Natural killer cell treated with Interleukin-12 subunit alpha and Interleukin-12 subunit beta and Interleukin-15 and Interleukin-18, amount 100 ng/mL, for 72 hours (primary cell): ENCODE measurements at places on chromosomes 13 and 19. TPM values are rescaled to one million over a fixed set of nuclear protein-coding genes. Genes with fewer than 3 reads are reported as not detected.

Gene ONECUT3
- total RNA-seq: not detected

DNA sequence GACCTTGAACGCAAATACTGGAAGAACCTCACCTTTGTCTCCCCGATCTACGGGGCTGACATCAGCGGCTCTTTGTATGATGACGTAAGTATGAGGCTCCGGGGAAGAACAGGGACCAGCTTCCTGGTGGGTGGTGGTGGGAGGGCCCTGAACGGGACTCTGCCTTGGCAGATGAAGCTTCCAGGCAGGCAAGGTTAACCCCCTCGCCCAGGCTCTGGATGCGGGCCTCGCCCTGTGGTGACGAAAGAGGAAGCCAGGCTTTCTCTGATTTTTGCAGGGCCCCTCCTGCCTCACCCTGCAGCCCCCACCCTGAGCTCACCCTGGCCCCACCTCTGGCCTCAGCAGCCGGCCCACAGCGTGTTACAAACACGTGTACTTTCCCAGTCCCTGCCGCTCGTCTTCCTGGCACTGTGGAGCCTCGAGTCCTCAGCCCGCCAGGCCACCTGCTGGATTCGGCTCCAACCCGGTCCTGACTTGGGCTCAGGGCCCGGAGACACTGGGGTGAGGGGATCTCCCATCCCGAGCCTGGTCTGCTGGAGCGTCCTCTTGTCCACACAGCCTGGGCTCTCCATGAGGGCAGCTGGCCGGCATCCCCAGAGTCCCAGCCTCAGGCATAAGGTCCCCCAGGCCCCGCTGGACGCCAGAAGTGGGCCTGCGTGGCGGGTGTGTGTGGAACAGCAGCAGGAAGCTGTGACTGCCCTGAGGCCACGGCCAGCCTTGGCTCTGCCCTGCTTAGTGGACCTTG is 72.4 kb downstream of the KDM4B start:
- no peaks in the 10 kb centered on the region for H3K27me3 ChIP-seq
- DNase-seq: no peak
- no peak overlapping the region for H3K4me3 ChIP-seq
- H3K27ac ChIP-seq: no peak overlapping the region
- no peaks in the 10 kb centered on the region for H3K36me3 ChIP-seq
- peaks cover 11% of the 10 kb centered on the region for H3K4me1 ChIP-seq

DNA sequence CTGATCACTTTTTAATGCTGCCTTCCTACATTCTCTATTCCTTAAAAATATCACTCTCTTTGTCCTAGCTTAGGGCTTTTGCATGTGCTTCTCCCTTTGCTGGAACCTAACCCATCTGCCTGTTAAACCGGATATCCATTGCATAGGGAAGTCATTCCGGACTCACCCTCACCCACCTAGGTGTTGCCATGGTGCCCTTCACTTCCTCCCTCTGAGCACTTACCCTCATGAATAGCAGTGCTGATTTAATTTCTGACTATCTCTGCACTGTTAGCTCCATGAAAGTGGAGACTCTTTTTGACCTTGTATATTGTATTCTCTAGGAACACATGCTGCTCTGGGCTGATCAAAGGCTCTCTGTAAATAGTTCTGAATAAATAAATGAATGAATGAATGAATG is 401.9 kb downstream of the PCDH20 start:
- no peaks in the 10 kb centered on the region for H3K4me1 ChIP-seq
- no peak overlapping the region for H3K27ac ChIP-seq
- no peak overlapping the region for H3K4me3 ChIP-seq
- no peak for DNase-seq
- H3K27me3 ChIP-seq: no peaks in the 10 kb centered on the region

Gene GSX1
- total RNA-seq: not detected

Gene PABPC3
- total RNA-seq: 0.11 TPM

- H3K4me1 ChIP-seq: peaks cover 30% of the 10 kb centered on the region
- DNase-seq: no peak
- no peaks in the 10 kb centered on the region for H3K27me3 ChIP-seq
- peak overlapping the region; percentile 32 for H3K4me3 ChIP-seq
These were observed 2.7 kb downstream of the PRKACA start for GRCh38 chr19:14114854-14115253.

GRCh38 chr19:11227195-11227886 is 12.1 kb upstream of the ANGPTL8 start:
- H3K27ac ChIP-seq: no peak overlapping the region
- DNase-seq: no peak
- H3K27me3 ChIP-seq: no peaks in the 10 kb centered on the region
- no peaks in the 10 kb centered on the region for H3K36me3 ChIP-seq
- no peak overlapping the region for H3K4me3 ChIP-seq
- H3K4me1 ChIP-seq: no peaks in the 10 kb centered on the region

- no peak within 1 kb of the TSS for H3K27ac ChIP-seq
- H3K27me3 ChIP-seq: peaks cover 42% of the 10 kb centered on the region
- peak; percentile 65 for DNase-seq
These were observed at the start of gene UNC13A for GRCh38 chr19:17687857-17688784. TSS of gene UNC13A (minus strand) at chr19:17688354. CDS start at chr19:17688199, 155 bp downstream.

Gene ZNF560
- not detected for total RNA-seq

- H3K4me1 ChIP-seq: peaks cover 12% of the 10 kb centered on the region
- no peak for DNase-seq
- H3K27ac ChIP-seq: no peak overlapping the region
These were observed 299.0 kb downstream of the KLF12 start for GRCh38 chr13:73835138-73835721.

Gene SOX1
- not detected for total RNA-seq

Gene PLPP2
- total RNA-seq: not detected

Gene RASAL3
- 158 TPM for total RNA-seq

Gene ANGPTL8
- not detected for total RNA-seq

DNA sequence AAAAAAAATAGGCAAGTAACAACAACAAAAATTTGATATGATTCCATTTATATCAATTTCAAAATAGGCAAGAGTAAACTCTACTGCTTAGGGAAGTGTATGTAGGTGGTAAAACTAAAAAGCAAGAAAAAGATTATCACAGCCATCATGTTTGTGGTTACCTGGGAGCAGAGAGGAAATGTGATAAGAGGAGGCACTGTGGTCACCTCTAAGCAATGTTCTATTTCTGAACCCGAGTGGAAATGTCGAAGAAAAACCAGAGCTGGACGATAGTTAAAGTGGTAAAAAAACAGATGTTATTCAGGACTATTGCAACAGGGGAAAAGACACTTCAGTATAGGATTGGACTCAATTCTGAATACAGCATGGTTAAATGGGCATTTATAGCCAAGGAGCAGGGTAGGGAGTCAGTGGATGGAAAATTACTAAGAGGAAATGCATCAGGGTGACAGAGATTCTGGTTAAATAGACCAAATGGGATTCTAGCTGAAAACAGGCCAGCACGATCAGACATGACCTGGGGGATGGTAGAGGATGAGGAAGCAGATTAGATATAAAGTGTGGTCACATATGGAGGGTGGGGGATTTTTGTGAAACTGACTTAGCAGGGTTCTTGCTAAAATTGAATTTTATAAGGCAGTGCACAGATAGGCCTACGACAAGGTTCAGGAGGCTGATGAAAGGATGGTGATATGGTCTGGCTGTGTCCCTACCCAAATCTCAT is 6.0 kb upstream of the TEX30 start:
- no peak for DNase-seq
- H3K27me3 ChIP-seq: no peaks in the 10 kb centered on the region
- H3K4me3 ChIP-seq: peak overlapping the region; percentile 80
- peaks cover 14% of the 10 kb centered on the region for H3K4me1 ChIP-seq
- peak overlapping the region; percentile 82 for H3K27ac ChIP-seq

DNA sequence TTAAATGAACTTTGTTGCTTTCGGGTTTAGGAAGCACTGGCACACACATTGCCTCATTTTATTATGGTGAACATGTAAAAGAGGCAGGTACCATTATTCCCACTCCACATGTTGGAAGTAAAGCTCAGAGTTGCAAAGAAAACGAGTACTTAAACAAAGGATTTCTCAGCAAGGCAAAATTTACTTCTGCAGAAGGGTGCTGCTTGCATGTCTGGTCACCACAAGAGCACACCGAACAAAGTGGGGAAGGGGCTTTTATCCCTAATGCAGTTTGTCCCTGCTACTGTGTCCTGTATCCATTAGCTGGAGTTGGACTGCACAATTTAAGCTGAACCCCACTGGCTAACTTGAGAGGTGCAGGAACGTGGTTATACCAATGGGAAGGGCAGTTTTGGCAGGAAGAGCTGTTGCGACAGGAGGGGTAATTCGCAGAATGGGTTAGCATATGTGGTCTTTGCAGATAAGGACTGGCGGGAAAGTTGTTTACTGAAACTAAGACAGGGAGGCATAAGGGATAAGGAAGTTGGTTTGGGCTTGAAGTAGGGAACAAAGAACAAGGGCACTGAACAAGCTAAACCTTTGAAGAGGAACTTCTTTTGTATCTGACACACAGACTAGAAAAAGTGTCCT is 545.5 kb downstream of the UQCRFS1 start:
- no peak overlapping the region for H3K4me3 ChIP-seq
- H3K36me3 ChIP-seq: peaks cover 33% of the 10 kb centered on the region
- H3K4me1 ChIP-seq: no peaks in the 10 kb centered on the region
- H3K27ac ChIP-seq: no peak overlapping the region
- peaks cover 17% of the 10 kb centered on the region for H3K27me3 ChIP-seq
- no peak for DNase-seq

GRCh38 chr13:24684600-24684998 is 4.4 kb downstream of the ATP12A start:
- H3K27me3 ChIP-seq: peaks cover 55% of the 10 kb centered on the region
- H3K36me3 ChIP-seq: no peaks in the 10 kb centered on the region
- DNase-seq: peak; percentile 67
- H3K4me1 ChIP-seq: peaks cover 39% of the 10 kb centered on the region
- peak overlapping the region; percentile 69 for H3K27ac ChIP-seq
- H3K4me3 ChIP-seq: peak overlapping the region; percentile 17

Gene GFY
- total RNA-seq: not detected

DNA sequence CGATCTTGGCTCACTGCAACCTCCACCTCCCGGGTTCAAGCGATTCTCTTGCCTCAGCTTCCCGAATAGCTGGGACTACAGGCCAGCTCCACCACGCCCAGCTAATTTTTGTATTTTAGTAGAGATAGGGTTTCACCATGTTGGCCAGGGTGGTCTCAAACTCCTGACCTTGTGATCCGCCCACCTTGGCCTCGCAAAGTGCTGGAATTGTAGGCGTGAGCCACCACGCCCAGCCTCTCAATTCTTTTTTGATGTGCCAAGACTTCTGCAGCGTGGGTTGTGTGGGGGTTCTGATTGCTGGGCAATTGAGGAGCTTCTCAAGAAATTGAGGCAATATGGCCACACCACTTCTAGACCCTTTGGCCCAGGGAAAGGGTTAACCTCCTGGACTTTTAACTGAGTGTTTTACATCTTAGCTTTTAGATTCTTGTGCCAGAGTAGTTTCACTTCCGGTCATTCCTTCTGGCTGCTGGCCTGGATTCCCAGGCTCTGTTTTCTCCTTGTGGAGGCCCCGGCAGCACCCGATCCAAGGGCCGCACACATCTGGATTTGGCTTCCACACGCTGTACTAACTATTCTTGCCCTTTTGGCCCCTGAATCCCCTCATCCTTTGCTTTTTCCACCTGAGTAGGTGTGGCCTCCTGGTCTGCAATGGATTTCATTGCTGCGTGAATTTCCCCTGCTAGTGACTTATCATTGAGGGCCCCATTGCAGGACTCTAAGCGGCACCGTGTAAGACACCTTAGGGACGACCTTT is 14.7 kb downstream of the SMARCA4 start:
- H3K27me3 ChIP-seq: no peaks in the 10 kb centered on the region
- H3K4me1 ChIP-seq: peaks cover 21% of the 10 kb centered on the region
- no peak overlapping the region for H3K27ac ChIP-seq
- H3K4me3 ChIP-seq: no peak overlapping the region
- no peak for DNase-seq

DNA sequence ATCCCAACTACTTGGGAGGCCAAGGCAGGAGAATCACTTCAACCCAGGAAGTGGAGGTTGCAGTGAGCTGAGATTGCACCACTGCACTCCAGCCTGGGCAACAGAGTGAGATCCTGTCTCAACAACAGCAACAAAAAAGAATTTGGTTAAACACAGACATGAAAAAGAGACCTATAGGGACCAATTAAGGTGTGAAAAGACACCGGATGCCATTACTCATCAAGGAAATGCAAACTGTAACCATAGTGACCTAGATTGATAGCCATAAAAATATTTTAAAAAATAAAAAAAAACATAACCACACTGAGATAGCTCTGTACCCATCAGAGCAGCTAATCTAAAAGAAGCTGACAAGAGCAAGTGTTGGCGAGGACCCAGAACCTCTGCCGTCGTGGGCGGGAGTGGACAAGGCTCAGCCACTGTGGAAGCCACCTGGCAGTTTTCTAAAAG is 37.1 kb upstream of the ISYNA1 start:
- peak overlapping the region; percentile 98 for H3K27ac ChIP-seq
- DNase-seq: peak; percentile 75
- H3K4me3 ChIP-seq: peak overlapping the region; percentile 82
- peaks cover 60% of the 10 kb centered on the region for H3K4me1 ChIP-seq
- peaks cover 19% of the 10 kb centered on the region for H3K36me3 ChIP-seq

DNA sequence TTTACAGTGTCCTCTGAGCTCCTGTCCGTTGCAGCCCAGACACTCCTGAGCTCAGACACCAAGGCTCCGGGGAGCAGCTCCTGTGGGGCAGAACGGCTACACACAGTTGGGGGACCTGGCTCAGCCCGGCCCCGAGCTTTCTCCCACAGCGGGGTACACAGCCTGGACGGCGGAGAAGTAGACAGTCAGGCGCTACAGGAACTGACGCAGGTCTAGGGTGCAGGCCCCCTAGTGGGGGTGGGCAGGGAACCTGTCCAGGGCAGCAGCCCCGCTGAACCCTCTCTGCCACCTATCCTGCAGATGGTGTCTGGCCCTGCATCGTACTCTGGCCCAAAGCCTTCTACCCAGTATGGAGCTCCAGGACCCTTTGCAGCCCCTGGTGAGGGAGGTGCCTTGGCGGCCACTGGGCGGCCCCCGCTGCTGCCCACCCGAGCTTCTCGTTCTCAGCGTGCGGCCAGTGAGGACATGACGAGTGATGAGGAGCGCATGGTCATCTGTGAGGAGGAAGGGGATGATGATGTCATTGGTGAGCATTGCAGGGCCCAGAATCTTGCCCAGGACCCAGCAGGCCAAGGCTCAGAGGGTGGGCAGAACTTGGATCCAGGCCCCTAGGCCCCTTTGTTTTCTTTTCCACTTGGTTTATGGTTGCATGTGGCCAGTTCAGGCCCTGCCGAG is 12.9 kb upstream of the PRR19 start:
- H3K4me3 ChIP-seq: no peak overlapping the region
- peaks cover 25% of the 10 kb centered on the region for H3K4me1 ChIP-seq
- peaks cover 7% of the 10 kb centered on the region for H3K36me3 ChIP-seq
- no peak for DNase-seq
- no peak overlapping the region for H3K27ac ChIP-seq

Gene LGALS14
- not detected for total RNA-seq

Gene ZNF414
- 16.8 TPM for total RNA-seq
